ENCODE measurements at places on chromosomes 16 and 17.

DNA sequence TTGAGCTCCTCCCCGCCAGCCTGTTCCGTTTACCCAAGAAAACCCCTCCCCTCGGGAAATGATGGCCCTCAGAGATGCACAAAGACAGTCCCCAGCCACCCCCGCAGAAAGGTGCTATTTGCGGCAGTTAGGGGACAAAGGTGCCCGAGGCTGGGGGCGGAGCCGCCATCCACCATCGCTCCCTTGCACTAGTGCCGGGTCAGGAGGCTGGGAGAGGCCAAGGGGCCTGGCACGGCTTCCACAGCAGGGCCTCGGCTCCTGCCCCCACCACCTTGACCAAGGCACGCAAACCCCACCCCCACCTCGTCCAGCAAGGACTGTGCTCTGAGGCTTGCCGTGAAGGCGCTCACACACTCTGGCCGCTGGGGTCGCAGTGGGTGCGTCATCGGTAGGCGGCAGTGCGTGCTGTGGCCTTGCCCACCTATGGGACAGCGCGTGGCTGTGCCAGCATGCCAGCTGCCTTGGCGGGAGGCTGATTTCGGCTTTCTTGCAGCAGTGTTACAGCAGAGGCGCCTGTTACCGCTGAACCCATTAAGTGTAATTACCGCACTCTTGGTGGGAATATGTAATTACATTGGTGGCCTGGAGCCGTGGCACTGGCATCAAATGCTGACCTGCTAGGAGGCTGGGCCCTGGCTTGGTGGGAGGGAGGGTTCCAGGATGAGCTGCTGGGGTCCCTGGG lies 31.8 kb downstream of the TPSG1 start:
- DNase-seq: no peak

DNA sequence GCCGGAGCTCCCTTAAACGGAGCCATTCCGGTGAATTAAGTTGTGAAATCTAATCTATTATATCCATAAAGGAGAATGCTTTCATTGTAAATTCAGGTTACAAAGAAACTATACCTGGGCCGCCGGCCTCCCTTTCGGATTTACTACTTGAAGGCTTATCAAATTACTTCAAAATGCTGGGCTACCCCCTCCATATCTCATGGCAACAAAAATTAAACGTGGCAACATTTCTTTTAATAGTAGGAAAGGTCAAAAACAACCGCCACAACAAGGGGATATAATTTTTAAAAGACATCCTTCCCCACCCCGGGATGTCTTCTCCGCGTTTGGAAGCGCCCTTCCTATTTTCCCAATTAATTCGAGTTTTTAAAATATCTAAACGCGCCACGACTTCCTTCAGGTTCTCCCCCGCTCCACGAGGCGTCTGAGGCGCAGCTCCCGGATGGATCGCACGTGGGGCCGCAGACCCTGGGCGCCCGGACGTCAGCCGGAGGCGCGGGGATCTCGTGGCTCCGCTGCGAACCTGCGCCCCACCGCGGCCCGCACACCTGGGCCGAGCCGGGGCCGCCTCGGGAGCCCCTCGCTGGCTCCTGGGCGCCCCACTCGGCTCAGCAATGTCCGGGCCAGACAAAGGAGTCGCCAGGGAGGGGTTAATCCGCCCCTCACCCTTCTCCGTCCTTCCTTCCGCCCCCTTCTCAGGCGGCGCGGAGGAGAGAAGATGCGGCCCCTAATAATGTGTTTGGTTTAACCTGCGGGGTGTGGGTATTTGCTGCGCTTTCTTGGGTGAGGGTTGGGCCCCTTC lies 47.4 kb upstream of the SLC38A10 start:
- no peak for DNase-seq

- no peak for DNase-seq
These were observed 33.6 kb downstream of the MEOX1 start for GRCh38 chr17:43628089-43628650.

- DNase-seq: no peak
These were observed 196.2 kb upstream of the DYNLRB2 start for GRCh38 chr16:80344570-80344969.

GRCh38 chr17:44086364-44087311 lies 16.1 kb downstream of the G6PC3 start:
- peak; percentile 54 for DNase-seq

GRCh38 chr17:7841915-7842379 lies 7.9 kb downstream of the KDM6B start:
- DNase-seq: peak; percentile 95

DNA sequence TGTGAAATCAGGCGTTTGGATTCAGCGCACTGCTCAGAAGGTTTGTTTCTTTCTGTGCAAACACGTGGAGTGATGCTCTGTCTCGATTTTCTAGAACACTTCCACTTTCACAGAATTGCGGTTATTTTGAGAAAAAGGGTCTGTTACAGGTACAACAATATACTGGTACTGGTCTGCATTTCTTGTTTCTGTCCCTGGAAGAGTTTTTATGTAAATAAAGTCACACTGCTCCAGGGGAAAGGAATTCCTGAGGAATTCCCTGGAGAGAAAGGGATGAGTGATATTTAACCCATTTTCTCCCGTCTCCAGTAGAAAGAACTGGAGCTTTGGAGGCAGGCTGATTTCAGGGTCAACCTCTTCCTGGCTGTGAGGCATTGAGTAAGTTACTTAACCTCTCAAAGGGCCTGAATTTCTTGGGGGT lies 16.2 kb upstream of the RMI2 start:
- no peak for DNase-seq

DNA sequence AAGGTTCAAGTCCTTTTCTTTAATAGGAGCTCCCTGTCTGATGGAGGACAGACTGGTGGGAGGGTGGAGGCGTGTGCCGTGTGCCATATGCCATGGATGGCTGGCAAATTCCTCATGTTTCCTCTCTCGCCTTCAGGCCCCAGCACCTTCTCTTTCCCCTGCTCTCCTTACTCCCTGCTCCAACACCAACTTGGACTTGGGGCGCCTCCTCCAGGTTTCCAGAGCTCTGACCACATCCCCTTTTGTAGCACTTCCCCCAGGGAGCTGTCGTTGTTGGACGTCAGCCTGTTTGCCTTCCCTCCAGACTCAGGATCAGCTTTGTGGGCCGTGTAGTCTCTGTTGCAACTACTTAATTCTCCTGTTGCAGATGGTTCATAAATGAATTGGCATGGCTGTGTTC lies 30.7 kb downstream of the TMC7 start:
- DNase-seq: no peak

- DNase-seq: no peak
These were observed 1.6 kb upstream of the N4BP1 start for GRCh38 chr16:48611329-48612137.

GRCh38 chr16:86729686-86730085 lies 151.3 kb downstream of the FOXL1 start:
- DNase-seq: no peak

- DNase-seq: peak; percentile 27
These were observed 23.3 kb downstream of the TMEM100 start for GRCh38 chr17:55699181-55699860.

DNA sequence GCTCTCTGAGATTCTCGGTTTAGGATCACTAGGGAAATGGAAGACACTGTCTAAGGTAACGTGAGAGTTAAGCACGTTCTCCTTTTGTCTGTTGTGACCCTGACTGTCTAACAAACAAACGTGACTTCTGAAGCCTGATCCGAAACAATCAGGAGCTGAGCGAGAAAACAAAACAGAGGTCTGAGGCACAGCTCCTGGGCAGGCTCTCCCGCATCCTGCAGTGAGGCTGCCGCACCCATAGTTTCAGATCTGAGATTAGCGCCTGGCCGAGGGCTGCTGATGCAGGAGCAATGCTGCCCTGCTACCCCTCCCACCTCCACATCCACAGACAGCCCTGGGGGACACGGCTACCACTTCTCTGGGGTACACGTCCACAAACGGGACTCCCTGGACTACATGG lies 46.7 kb downstream of the RNF157 start:
- DNase-seq: no peak
